Heart right ventricle (tissue), 16 donors: ENCODE measurements at places on chromosomes 7 and 10. TPM values are rescaled to one million over a fixed set of nuclear protein-coding genes. Genes with fewer than 3 reads are reported as not detected.
A peak's percentile ranks its signal among the peaks of the same experiment; 100 is the strongest.

NODAL gene
- not detected for polyA plus RNA-seq

PTF1A gene
- polyA plus RNA-seq, result not detected

DNA sequence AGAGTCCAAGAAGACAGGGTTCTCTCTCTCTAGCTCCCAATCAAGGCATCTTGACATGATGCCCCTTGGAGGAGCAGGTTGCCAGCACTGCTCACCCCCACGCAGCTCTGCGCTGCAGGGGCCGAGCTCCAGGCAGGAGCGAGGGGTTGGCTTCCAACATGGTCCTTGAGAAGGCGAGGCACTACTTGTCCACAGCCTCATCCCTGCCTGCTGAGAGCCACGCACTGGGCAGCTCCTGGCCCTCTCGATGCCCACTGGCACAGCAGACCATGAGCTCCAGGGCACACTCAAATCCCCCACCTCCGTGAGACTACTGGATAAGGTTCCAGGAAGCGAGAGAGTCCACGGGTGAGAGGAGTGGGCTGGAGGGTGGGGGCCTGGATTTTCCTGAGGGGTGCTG is 31.1 kb downstream of the RAMP3 start:
- H3K27ac ChIP-seq, result peak overlapping the region; percentile 44
- H3K4me1 ChIP-seq, result peaks cover 27% of the 10 kb centered on the region
- H3K4me3 ChIP-seq, result no peak overlapping the region
- no peaks in the 10 kb centered on the region for H3K36me3 ChIP-seq

GRCh38 chr10:132984801-132985545 is 42.6 kb upstream of the CFAP46 start:
- DNase-seq, result no peak
- H3K36me3 ChIP-seq, result no peaks in the 10 kb centered on the region
- no peak overlapping the region for H3K27ac ChIP-seq
- peaks cover 17% of the 10 kb centered on the region for H3K27me3 ChIP-seq
- no peaks in the 10 kb centered on the region for H3K4me1 ChIP-seq
- no peak overlapping the region for H3K4me3 ChIP-seq

GRCh38 chr7:133562621-133563020 is 309.7 kb downstream of the EXOC4 start:
- H3K27me3 ChIP-seq, result no peaks in the 10 kb centered on the region
- H3K27ac ChIP-seq, result no peak overlapping the region
- H3K4me3 ChIP-seq, result no peak overlapping the region
- no peaks in the 10 kb centered on the region for H3K4me1 ChIP-seq

GRCh38 chr10:12719365-12719764 is 282.1 kb downstream of the CCDC3 start:
- no peaks in the 10 kb centered on the region for H3K27me3 ChIP-seq
- H3K27ac ChIP-seq, result no peak overlapping the region
- H3K36me3 ChIP-seq, result no peaks in the 10 kb centered on the region

OPN4 gene
- 0.29 TPM for polyA plus RNA-seq

DNA sequence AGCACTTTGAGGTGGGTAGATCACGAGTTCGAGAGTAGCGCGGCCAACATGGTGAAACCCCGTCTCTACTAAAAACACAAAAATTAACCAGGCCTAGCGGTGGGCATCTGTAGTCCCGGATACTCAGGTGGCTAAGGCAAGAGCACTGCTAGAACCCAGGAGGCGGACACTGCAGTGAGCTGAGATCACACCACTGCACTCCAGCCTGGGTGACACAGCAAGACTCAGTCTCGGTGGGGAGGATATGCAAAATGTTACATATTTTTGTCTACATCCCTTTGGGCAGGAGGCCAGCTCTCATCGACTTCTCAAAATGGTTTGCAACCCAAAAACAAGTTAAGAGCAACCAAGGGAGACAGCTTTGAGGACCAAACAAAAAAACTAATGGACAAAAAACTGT is 8.2 kb downstream of the ATE1 start:
- no peaks in the 10 kb centered on the region for H3K27me3 ChIP-seq
- no peak for DNase-seq
- H3K36me3 ChIP-seq, result no peaks in the 10 kb centered on the region

GRCh38 chr10:118712930-118713634 is 41.7 kb downstream of the CACUL1 start:
- H3K36me3 ChIP-seq, result no peaks in the 10 kb centered on the region
- no peak overlapping the region for H3K27ac ChIP-seq
- no peaks in the 10 kb centered on the region for H3K4me1 ChIP-seq
- no peak for DNase-seq

TRIL gene
- 0.59 TPM for polyA plus RNA-seq

HOXA5 gene
- not detected for polyA plus RNA-seq

CFAP69 gene
- polyA plus RNA-seq, result 0.68 TPM

DNA sequence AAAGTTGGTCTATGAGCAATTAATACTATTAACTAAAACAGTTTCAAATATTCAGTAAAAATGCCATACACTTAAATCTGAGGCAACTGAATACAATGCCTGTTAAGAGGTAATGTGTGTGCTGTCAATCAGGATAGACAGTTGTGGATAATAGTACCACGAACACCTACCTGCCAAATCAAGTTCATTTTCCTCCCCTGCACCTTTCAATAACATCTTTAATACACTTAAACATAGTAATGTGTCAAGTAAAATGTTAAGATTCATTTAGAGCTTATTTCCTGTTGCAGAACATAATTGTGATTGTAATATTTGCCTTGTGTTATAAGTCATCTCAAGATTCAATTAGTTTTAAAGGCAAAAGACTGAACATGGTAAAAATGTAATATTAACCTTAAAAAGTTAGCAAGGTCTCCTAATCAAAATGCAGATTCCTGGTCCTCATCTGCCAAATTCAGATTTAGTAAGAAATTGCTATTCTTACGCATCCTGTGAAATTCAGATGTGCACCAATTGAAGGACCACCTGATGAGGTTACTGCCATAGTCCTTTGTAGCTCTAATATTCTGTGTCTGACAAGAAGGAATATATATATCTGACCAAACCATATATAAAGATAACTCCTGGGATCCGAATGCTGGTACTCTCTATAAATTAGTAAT is 37.1 kb downstream of the COL1A2 start:
- no peaks in the 10 kb centered on the region for H3K4me1 ChIP-seq
- no peak for DNase-seq
- H3K4me3 ChIP-seq, result no peak overlapping the region
- no peaks in the 10 kb centered on the region for H3K27me3 ChIP-seq
- H3K27ac ChIP-seq, result no peak overlapping the region
- peaks cover 34% of the 10 kb centered on the region for H3K36me3 ChIP-seq

FAM25A gene
- polyA plus RNA-seq, result not detected

- no peaks in the 10 kb centered on the region for H3K27me3 ChIP-seq
- no peak for DNase-seq
- no peak overlapping the region for H3K27ac ChIP-seq
- H3K4me1 ChIP-seq, result no peaks in the 10 kb centered on the region
- H3K36me3 ChIP-seq, result no peaks in the 10 kb centered on the region
- no peak overlapping the region for H3K4me3 ChIP-seq
These were observed 445.3 kb downstream of the HTR7 start for GRCh38 chr10:90412582-90412981.

- H3K27me3 ChIP-seq, result no peaks in the 10 kb centered on the region
- DNase-seq, result no peak
- no peak overlapping the region for H3K27ac ChIP-seq
- peaks cover 9% of the 10 kb centered on the region for H3K4me1 ChIP-seq
- H3K4me3 ChIP-seq, result no peak overlapping the region
These were observed 5.4 kb upstream of the HERPUD2 start for GRCh38 chr7:35700333-35700732.

DNA sequence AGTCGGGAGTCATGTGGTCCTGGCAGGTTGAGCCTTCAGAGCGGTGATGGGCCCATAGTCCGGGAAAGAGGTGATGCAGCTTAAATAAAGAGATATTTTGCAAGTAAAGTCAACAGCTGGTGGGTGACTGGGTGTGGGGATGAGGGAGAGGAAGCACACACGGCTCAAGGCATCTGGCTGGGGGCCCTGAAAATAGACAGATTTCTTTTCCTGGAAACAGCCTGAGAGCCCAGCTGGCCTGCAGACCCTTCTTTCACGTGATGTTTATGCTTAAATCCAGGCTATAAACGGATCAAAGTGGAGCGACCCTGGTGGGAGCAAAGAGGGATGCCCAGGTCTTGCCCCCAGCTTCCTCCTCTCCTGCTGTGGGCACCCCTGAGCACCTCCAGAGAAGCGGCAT is 149.1 kb downstream of the TEX36 start:
- no peak overlapping the region for H3K27ac ChIP-seq
- peaks cover 23% of the 10 kb centered on the region for H3K27me3 ChIP-seq
- H3K4me3 ChIP-seq, result no peak overlapping the region
- no peaks in the 10 kb centered on the region for H3K4me1 ChIP-seq

DNA sequence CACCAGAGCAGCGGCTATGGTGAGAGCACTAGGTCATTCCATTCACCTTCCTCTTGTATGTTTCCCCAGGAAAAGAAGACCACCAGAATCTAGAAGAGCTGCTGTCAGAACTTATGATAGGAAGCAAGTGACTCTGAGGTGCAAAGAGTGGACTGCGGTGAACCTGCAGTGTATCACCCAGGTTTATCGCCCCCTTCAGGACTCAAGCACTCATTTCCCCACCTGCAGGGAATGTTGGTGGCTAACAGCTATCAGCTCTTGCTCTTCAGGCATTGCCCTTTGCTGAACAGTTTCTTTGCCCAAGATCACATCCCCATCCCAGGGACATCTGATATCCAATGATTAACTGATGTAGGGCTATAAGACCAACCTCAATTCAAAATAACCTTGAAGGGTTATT is 66.3 kb upstream of the IL6 start:
- H3K4me1 ChIP-seq, result no peaks in the 10 kb centered on the region
- H3K4me3 ChIP-seq, result no peak overlapping the region

NRG3 gene
- polyA plus RNA-seq, result not detected
